ENCODE measurements at places on chromosomes 1 and 21. TPM values are rescaled to one million over a fixed set of nuclear protein-coding genes. Genes with fewer than 3 reads are reported as not detected.

REN gene
- total RNA-seq: not detected

LCA5L gene
- total RNA-seq: not detected

GRCh38 chr1:15843826-15844572 is 3.5 kb upstream of the SPEN start:
- DNase-seq: no peak
- peaks cover 20% of the 10 kb centered on the region for H3K4me1 ChIP-seq
- H3K27ac ChIP-seq: no peak overlapping the region

- H3K36me3 ChIP-seq: peaks cover 8% of the 10 kb centered on the region
- peaks cover 36% of the 10 kb centered on the region for H3K4me1 ChIP-seq
- no peak overlapping the region for H3K4me3 ChIP-seq
- peak; percentile 54 for DNase-seq
Measured at GRCh38 chr1:86914998-86915736, 732 bp downstream of the HS2ST1 start.

DNA sequence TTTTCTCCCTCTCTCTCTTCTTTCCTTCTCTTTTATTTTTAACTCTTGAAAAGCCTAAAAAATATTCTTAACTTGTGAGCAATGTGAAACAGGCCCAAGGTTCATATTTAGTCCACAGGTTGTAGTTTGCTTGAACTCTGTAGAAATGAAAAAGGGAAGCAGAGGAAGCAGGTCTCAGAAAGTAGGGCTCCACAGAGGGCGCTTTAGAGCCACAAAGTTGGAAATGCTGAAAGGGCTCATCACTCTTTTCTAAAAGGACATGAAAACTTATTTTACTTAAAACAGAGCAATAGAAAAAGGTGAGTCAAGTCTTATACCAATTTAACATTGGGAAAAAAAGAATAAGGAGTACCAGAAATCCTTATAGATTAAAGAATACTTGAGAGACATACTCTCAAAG is 247.0 kb downstream of the USP25 start:
- peaks cover 5% of the 10 kb centered on the region for H3K27me3 ChIP-seq
- DNase-seq: no peak
- H3K27ac ChIP-seq: no peak overlapping the region
- H3K4me3 ChIP-seq: no peak overlapping the region
- no peaks in the 10 kb centered on the region for H3K4me1 ChIP-seq

DNA sequence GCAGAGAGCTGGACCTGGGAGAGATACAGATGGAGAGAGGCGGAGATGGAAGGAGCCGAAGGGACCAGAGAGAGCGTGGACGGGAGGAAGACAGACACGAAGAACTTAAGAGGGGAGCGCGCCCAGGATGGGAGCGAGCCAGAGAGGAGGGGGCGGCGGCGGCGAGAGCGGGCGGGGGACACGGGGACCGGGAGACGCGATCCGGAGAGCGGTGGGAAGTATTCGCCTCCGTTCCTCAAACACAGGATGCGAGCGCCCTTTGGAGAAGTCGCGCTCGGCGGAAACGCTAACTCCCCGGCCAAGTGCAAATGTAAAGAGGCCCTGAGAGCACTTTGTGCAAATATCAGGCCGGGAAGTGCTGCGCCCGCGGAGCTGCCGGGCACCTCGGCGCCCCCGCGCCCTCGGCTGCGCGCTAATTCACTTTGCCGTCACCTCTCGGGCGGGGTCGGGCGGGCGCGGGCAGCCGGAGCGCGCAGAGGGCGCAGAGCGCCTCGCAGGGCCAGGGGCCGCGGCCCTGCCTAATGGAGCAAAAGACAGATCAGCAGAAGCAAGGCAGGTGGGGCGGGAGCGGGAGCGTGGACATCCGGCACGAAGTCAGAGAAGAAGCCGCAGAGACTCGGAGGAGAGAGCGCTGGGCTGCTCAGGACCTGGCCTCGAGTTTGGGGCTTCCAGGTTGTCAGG is 281.2 kb downstream of the RRAGC start:
- H3K27me3 ChIP-seq: peaks cover 30% of the 10 kb centered on the region
- peaks cover 6% of the 10 kb centered on the region for H3K4me1 ChIP-seq
- peak; percentile 26 for DNase-seq
- peak overlapping the region; percentile 60 for H3K4me3 ChIP-seq
